ENCODE measurements at places on chromosomes 4 and X.

DNA sequence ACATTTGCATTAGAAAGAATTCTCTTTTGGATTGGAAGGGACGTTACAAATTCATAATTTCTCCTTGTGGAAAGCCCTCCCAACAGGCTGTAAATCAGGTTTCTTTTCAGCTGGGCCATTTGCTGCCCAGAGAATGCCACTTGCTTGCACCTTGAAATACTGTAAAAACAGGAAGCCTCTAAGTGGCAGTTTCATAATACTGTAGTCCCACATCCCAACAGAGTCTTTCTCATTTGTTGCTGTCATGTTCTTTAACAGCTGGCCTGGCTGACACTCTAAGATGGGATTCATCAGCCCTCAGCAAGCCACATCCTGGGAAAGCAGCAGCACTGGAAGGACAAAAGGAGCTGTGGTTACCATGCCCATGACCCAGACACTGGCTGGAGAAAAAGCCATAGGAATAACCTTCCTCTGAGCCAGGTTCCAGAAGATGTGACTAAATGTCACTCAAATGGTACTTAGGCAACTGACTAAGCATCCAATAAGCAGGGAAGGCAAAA is 221.9 kb upstream of the MBNL3 start:
- DNase-seq: no peak

GRCh38 chr4:985123-985830 is 1.6 kb upstream of the IDUA start:
- DNase-seq: peak; percentile 78

DNA sequence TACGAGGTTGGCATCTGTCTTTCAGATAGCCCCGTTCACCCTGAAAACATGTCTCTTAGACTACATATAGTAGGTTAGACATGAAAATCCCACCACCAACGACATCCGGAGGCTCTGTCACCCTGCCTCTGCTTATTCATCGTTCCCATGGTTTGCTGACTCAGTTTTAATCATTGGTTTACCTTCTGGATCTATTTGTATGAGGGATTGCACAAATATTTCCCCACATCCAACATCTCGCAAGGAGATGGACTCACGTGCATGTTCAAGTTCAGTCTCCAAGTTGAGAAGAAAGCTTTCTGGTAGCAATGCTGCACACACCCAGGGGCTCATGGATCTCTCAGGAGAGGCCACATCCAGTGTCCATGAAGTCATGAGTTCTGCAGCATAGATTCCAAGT is 10.8 kb downstream of the CETN2 start:
- DNase-seq: no peak

DNA sequence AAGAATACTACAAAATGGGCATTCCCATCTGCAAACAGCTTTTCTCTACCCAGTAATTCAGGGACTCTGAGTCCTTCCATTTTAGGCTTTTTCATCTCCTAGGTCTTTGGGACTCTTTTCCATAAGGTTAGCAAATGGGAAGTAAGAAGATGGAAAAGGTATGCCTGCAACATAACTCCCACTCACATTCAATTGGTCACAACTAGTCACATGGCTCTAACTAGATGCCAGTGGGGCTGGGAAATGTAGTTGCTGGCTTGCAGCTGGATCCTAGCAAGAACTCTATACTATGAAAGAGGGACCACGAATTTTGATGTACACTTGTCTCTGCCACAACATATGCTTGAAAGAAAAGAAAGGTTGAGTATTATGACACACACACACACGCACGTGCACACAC is 954.9 kb upstream of the FTHL17 start:
- DNase-seq: no peak

GRCh38 chrX:3046253-3047240 is 5.3 kb downstream of the ARSF start:
- no peak for DNase-seq

- no peak for DNase-seq
These were observed 11.6 kb downstream of the SLC25A5 start for GRCh38 chrX:119479845-119480244.

- DNase-seq: no peak
These were observed 3.2 kb upstream of the TLR10 start for GRCh38 chr4:38785901-38786402.

Measured in stimulated activated CD4-positive, alpha-beta T cell treated with anti-CD3 and anti-CD28 coated beads, Interleukin-4, amount 100 ng/mL, for 4 hours (primary cell).